ENCODE measurements at places on chromosomes 16 and 17. TPM values are rescaled to one million over a fixed set of nuclear protein-coding genes. Genes with fewer than 3 reads are reported as not detected.

Gene PPY
- total RNA-seq, result not detected

Gene TEKT5
- not detected for total RNA-seq

GRCh38 chr17:45020354-45021138 is 30.9 kb downstream of the DCAKD start:
- DNase-seq, result peak; percentile 60

DNA sequence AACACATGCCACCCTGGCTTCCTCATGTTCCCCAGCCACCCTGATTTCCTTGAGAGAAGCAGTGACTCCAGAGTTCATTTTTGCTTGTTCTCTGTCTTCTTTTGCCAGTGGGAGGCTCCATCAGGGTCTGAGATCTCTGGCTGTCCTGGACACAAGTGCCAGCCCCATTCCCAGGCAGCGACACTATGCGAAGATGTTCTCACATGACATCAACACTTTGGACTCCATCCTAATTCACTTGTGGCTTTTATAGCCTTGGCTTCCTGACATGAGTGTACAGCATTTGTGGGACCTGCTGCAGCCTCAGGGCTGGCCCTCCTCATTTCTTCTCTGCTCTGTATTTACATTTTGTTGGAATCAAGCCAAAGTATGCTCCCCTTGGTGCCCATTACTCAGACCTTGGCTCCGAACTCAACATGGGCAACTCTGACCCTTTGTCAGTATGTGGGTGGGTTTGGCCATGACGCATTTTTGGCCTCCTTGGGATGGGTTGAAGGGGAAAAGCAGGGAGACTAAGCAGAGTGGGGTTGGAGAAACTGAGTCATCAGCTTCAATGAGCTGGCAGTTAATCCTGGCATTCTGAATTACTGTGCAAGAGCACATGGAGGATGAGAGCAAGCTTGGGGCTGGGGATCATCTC is 119.0 kb upstream of the EEF2KMT start:
- DNase-seq, result no peak

GRCh38 chr17:40993839-40994238 is at the start of gene KRTAP3-3:
Gene KRTAP3-3 (minus strand): TSS chr17:40994164. CDS start chr17:40994097, 67 bp downstream.
- no peak for DNase-seq

Gene TBC1D3I
- 0.18 TPM for total RNA-seq

Gene SLFN12
- total RNA-seq, result 5.7 TPM

GRCh38 chr17:10474536-10474935 is 5.2 kb upstream of the MYH4 start:
- DNase-seq, result no peak
